ENCODE measurements at places on chromosomes 1 and 21.

DNA sequence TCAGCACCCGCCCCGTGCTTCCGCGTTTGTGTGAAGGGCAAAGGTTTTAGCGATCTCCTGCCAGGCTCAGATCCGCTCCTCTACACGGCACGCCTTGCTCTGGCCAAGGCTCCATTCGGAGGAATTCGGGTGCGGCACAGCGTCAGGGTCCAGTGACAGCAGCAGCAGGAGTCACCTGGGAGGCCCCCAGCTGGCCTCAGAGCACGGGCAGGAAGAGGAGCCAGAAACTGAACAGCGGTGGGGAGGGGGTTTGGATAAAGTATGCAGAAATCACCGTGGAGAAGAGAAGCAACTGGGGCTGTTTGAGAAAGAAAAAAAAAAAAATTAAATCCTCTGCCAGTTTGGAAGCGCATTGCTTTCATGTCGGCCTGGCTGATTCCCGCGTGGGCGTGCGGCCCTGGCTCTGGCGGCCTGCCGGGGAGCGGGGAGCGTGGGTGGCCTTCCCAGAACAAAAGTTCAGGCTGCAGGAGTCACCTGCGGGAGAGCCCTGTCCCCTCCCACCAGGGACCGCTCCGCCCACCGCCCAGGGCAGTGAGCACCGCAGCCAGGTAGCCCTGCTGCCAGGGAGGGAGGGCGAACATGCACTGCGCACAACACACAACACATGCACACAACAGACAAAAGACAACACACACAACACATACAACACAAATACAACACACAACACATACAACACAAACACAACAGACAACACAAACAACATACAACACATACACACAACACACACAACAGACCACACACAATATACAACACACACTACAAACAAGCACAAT lies 107.6 kb downstream of the ETS2 start:
- DNase-seq: no peak

DNA sequence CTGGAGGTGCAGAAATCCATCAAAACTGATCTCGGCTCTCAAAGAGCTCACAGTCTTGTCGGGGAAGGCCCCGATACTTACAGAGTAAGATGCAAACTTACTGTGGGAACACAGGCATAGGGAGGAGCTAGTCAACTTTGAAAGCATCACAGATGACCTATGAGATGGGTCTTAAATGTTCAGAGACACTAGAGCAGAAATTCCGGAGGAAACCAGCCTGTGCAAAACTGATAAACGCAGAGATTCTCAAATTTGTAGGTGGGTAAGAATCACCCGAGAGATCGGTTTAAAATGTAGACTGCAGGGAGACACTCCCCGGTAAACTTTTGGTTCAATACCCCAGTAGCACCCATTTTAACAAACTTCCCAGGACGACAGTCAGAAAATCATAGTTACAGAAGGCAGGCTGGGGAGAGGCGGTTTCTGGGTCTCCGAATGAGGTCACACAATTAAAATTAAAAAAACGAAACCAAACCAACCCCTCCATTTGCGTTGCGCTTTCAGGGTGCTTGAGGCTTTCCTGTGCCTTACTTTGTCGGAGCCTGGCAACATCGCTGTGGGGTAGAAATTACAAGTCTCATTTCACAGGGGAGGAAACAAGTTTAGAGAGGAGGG lies 755 bp upstream of the THRAP3 start:
- peak; percentile 66 for DNase-seq

GRCh38 chr21:43735236-43736091 lies 16.5 kb downstream of the PDXK start:
- DNase-seq: no peak

DNA sequence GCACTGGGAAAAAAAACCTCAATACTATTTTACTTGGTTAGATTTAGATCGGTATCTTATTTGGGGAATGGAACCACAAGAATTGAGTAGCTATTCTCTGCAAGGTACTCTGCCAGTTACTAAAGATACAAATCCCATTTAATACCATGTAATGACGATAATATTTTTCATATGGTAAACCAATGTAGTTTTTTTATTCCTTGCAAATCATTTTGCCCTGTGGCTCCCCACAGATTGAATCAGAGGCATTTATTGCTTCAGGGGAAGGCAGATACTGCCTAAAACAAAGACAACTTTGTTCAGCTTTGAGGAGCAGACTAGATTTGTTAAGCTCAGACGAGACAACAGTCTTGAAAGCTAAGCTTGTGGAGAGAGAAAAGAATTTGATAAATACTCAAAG lies 226.7 kb upstream of the RUNX1 start:
- DNase-seq: peak; percentile 22

DNA sequence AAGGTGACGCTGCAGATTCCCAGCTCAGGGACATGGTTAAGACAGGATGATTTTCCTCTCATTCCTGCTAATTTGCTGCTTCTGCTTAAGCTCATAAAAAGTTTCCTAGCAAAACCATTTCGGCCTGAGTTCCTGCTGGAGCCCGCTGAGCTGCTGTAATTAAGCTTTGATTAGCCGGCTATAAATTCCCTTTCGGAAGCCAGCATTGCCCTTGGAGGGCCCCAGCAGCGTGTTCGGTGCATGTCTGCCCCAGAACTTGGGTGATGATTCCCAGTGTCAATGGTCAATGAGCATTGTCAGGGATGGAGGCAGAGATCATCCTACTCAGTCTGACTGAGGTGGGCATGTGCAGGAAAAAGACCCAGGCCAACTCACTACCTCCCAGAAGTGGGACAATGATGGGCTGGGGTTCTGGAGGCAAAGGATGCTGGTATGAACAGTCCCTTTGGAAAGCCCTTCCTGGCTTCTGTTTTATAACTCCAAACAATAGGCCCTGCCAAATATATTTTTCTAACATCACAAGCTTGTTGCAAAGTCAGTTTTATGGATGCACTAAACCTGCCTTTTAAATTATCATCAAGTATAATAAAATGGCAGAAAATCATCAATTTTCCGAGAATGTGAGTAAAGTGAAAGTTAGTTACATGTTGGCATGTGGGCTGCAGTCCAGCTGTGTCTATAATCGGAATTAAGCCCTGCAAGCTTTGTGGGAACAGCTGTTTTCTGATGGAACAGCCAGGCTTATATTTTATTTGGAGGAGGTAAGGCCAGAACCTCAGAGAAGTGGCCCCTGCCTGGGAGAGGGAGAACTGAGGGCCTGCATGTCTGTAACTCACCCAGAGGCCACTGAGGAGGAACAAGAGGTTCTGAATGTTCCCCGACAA lies 257.1 kb downstream of the GRIK3 start:
- no peak for DNase-seq

Measured in pons (tissue), 1 donor.